IMR-90 (cell line): ENCODE measurements at places on chromosomes 5 and 9. TPM values are rescaled to one million over a fixed set of nuclear protein-coding genes. Genes with fewer than 3 reads are reported as not detected.

SVEP1 gene
- polyA plus RNA-seq: 3.8 and 4.8 TPM in 2 replicates

MYMK gene
- not detected in 2 replicates for polyA plus RNA-seq

IL11RA gene
- polyA plus RNA-seq: 15.9 and 19.2 TPM in 2 replicates

B4GALT7 gene
- 79.6 and 80.5 TPM in 2 replicates for polyA plus RNA-seq

SLC34A1 gene
- not detected in 2 replicates for polyA plus RNA-seq

ACER2 gene
- polyA plus RNA-seq: 0.66 and 0.84 TPM in 2 replicates

SLC9A3 gene
- 1.3 and 1.5 TPM in 2 replicates for polyA plus RNA-seq

LCNL1 gene
- polyA plus RNA-seq: 0.13 and 0.15 TPM in 2 replicates

TNFAIP8 gene
- polyA plus RNA-seq: 16.2 and 20.3 TPM in 2 replicates

ABL1 gene
- 49.1 and 50.7 TPM in 2 replicates for polyA plus RNA-seq
